ENCODE measurements at places on chromosomes 4 and X.

DNA sequence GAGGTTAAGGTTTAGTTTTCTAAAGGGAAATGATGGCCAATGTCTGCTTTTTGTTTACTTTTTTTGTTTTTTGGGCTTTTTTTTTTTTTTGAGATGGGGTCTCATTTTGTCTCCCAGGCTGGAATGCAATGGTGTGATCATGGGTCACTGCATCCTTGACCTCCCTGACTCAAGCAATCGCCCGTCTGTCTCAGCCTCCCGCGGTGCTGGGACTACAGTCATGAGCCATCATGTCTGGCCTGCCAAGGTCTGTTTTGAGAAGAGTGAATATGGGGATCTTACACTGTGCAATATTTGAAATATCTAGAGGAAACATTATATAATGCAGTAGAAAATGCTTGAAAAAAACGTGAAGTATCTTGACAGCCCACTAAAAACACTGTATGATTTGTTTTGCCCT is 162.5 kb downstream of the GASK1B start:
- DNase-seq: no peak

DNA sequence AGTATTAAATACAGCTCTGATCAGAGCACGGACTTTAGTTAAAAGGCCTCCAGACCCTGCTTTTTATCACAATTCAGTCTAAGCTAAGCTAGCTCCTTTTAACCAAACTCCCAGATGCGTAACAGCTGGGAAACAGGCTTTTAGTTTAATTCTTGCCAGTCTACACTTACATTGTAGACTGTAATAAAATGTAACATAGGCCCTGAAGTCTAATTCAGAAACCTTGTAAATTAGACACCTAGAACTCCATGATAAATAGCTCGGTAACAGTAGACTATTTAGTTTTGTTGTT is 20.1 kb downstream of the FBXO8 start:
- DNase-seq: no peak

GRCh38 chr4:177964061-177964460 is 521.8 kb upstream of the AGA start:
- no peak for DNase-seq

- DNase-seq: no peak
These were observed 25.7 kb downstream of the SLC9B2 start for GRCh38 chr4:103050736-103051436.

GRCh38 chrX:114101081-114101480 is 482.8 kb upstream of the HTR2C start:
- peak; percentile 41 for DNase-seq

DNA sequence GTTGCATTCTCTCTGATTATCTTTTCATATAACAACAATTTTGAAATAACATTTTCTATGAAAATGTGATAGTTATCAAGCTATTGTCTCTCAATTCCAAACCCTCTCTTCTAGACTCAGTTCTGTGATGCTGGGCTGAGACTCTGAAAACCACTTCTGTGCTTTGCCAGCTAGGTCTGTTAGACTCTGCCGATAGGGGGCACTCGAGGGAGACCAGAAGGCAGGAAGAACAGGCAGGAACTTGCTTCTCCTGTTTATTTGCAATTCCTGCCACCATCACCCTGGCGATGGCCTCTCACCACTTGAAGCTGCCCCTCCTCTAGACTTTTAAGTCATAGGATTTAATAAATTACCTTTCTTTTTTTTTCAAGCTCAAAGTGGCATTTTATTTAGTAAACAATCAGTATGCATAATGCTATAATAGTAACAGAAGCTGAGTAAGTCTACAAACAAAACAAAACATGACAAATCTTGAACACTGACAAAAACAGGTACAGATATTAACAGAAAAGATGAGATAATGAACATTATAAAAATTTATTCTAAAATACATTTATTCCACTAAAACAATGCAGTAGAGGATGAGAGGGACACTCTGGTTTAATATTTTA is 49.7 kb downstream of the RASL11B start:
- DNase-seq: peak; percentile 94

DNA sequence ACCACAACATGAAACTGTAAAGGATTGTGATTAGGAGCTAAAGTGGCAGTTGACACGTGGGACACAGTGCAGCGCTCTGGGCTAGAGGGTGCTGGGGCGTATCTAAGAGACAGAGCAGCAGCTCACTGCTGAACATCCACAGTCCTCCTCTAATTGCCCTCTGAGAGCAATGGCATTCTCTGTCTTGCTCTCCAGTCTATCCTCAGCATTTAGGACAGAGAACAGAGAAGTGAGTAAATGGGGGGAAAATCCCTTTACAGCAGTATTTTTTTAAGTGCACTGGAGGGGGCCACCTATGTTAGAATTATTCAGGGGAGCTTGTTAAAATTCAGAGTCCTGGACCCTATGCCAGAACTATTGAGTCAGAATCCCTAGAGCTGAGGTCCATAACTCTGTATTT is 4.2 kb upstream of the TMEM154 start:
- DNase-seq: no peak

DNA sequence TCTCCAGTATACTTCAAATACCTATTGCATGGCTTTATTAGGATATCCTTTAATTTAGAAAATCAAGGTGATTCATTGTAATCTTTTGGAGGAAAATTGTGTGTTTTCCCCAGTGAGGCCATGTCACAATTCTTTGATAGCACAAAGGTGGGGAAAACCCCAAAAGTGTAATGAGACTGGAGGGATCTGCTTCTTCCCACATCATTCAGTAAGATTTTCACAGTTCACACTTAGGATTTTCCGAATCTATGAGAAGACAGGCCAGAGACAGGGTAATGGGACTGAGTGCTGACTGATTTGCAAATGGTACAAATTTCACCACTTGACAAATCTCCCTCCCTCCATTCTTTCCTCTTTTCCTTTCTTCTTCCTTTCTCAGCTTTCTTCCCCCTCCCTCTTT is 181.1 kb downstream of the MGST2 start:
- DNase-seq: no peak

DNA sequence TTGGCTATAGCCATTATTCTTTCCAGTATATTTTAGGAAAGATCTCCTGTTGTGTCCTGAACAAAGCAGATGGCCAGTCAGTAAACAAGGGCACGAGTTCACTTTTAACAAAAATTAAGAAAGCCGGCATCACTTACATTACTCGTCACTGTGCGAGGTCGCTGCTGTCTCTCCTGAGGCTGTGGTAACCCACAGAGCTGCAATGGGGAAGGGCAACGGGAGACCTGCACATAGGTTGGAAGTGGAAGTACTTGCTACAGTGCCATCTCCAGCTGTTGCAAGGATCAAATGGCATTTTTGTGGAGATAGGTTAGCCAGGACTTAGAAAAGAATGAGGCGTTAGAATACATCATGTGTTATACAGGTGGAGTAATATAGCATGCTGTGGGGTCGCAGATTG is 132.2 kb downstream of the KLHL8 start:
- DNase-seq: no peak

DNA sequence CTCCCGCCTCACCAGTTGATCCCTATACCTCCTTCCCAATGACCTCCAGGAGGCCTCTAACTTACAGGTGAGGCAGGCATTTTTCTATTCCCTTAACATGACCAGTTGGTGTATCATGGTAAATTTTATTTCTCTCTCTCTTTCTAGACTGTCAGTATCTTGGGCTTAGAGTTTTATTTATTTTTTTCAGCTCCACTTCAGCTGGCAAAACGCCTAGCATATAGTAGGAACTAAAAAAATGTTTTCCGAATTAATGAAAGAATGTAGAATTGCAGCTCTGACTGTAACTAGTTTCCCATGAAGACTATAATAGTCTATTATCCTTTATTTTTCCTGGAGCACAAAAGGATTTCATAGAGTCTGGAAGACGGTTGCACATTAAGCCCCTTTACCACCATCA is 84.8 kb downstream of the PDE5A start:
- no peak for DNase-seq

DNA sequence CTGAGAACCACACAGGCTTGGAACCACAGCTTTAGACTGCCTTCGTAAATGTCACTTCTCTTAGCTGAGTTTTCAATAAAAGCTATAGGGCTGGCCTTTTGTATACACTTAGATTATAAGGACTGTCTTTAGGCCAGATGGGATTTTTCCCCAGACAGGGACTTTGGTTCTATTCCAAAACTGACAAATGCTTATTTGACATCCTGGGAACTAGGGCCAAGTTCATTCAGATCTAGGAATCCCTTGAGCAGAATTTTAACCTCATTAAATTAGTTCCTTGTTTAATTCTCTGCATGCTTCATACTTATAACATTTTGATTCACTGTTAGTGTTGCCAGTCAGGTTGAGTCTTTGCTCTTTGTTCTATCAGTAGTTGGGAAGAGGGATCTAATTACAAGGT is 23.1 kb downstream of the ZRSR2 start:
- DNase-seq: no peak

DNA sequence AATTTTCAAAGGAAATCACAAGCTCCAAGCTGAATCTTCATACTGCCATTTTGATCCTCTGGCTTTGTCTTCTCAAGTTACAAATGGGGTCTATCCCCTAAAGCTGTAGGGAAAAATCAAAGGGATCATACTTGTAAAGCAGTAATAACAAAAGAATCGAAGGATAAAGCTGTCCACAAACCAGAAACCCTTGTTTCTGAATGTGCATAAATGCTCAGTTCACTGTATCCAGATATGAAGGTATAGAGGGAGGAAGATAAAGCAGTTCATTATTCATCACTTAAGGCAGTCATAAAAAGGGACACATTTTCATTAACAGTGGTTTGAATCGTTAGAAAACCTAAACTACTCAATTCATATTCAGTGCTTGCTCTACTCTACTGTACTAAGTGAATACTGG is 33.2 kb upstream of the RPS6KA6 start:
- DNase-seq: no peak

DNA sequence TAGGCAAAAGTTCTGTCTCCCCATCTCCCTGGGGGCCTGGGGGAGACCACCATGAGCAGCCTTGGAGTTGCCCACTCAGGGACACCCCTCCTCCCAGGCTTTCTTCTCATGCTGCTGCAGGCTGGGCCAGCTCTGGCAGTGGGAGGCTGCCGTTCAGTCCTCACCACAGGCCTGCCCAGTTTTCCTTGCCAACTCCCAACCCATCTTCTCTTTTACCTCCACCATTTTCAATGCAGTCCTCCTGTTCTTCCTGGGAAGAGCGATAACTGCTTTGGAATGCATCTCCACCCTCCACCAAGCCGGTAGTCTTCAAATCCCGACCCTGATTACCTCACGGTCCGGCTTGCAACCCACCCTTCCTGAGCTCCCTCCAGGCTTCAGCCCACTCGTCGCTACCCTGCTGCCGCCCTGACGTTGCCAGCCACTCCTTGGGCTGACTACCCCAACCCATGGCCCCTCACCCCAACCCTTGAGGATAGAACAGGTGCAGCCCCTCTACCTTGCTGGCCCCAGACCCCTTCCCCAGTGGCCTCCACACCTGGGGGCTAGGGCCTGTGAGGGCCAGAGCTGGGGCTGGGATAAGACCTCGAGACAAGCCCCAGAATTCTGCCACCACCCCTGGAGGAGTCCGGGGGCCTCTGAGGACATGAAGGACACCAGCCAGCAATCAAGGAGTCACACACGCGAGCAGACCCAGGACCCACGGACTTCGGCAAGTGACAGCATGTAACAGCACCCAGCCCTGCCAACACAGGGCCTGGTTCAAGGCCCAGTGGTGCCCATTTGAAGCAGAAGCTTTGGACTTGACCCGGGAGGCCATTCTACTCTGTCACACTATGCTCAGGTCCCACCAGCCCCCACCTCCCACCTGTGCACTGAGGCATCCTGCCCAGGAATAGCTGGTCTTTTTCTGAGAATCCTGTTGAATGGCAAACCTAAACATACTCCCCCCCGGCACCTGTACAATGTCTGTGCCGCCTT is 9.2 kb downstream of the WDR1 start:
- DNase-seq: no peak

DNA sequence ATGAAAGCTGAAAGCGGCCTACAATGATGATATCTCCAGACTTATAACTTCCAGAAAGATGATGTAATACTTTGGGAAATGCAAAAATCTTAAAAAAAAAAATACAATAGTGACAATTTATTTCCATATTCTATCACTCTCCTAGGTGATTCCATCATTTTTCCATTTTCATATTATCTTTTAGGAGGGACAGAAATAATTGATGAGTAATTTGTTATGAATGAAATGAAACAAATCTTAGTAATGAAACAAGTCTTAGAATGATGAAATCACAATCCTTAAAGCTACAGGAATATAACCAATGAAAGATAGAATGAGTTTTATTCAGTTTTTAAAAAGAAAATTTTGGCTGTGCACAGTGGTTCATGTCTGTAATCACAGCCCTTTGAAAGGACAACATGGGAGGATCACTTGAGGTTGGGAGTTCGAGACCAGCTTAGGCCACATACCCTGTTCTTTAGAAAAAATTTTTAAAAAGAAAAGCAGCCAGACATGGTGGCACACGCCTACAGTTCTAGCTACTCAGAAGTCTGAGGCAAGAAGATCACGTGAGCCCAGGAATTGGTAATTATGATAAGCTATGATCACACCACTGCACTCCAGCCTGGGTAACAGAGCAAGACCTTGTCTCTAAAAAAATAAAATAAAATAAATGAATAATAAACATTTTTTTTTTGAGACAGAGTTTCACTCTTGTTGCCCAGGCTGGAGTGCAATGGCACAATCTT is 21.7 kb downstream of the CLOCK start:
- no peak for DNase-seq

GRCh38 chr4:89119836-89120235 is 8.5 kb downstream of the TIGD2 start:
- no peak for DNase-seq
